ENCODE measurements at places on chromosomes 5 and 9. TPM values are rescaled to one million over a fixed set of nuclear protein-coding genes. Genes with fewer than 3 reads are reported as not detected.
A peak's percentile ranks its signal among the peaks of the same experiment; 100 is the strongest.

DNA sequence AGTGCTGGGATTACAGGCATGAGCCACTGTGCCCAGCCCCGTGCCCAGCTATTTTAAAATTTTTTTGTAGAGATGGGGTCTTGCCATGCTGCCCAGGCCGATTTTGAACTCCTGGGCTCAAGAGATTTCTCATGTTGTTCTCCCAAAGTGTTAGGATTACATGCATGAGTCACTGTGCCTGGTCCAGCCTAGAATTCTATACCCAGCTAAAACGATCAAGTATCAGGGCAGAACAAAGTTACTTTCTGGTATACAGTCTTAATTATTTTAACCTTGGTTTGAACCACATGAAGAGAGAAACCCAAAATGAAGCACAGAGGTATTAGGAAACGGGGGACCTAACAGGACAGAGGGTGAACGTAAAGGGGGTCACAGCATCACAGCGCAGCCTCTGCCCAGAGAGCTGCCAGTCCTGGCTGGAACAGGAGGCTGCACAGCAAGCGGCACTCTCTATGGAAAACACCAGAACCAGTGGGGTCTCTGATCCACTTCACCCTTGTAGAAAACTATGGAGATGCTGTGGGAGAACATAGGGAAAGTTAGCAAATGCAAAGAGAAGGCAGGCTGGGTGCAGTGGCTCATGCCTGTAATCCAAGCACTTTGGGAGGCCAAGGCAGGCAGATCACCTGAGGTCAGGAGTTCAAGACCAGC, 10.2 kb downstream of the SQSTM1 start:
- no peak for DNase-seq

CDKN2AIPNL gene
- total RNA-seq, result 26.2 TPM

- DNase-seq, result peak; percentile 75
These were observed 74.0 kb downstream of the UBAP1 start for GRCh38 chr9:34252670-34253459.

ORM2 gene
- total RNA-seq, result not detected

- DNase-seq, result peak; percentile 54
These were observed 9.7 kb downstream of the LECT2 start for GRCh38 chr5:135944967-135945560.

DNA sequence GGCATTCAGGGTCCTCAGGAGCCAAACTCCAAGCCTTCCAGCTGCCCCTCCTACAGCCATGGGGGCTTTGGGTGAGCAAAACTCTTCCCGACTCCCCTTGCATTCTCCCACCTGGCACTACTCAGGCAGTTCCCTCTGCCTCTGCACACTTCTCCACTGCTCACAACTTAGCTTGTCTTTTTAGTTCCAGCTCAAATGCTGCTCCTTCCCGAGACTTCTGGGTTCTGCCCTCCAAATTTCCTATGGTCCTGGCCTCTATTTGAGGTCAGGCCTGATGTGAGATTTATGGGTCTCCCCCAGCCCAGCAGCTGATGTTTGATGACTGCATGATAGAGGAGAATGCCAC, 5.7 kb upstream of the SLC25A48 start:
- DNase-seq, result no peak

DNA sequence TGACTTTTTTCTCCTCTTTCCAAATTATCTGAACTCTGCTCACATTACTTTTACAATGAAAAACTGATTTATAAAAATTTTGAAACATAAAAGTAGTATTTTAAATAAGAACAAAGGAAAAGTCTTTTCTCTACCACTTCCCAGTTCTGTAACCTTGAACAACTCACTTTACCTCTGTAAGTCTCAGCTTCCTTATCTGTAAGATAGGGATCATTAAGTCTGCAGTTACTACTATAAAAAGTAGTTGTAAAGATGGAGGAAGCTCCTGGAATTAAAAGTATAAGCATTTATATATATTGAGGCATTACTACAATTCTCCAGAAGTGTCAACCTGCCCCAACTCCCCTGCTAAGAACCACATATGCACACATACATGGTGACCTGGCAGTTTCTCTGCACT, 88.0 kb downstream of the TTC39B start:
- no peak for DNase-seq

GRCh38 chr9:136619742-136620440, 42.8 kb upstream of the EGFL7 start:
- DNase-seq, result no peak

DNA sequence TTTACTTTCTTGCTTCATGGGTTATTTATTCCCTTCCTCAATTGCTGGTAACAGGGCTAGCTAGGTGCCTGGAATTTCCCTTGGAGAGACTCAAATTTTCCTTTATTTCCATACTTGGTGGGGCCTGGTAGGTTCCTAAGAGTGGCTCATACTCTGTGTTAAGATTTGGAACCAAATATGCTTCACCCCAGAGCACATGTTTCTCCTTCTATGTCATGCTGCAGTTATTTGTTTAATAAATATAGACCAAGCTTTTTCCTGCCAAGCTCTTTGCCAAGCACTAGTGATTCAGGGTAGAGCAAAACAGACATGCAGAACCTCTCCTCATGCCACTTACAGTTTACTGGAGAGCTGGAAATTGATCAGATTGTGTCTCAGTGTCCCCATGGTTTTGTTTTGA, 290.3 kb upstream of the SGCD start:
- no peak for DNase-seq

GRCh38 chr9:27383524-27383923, 86.6 kb upstream of the EQTN start:
- no peak for DNase-seq

DNA sequence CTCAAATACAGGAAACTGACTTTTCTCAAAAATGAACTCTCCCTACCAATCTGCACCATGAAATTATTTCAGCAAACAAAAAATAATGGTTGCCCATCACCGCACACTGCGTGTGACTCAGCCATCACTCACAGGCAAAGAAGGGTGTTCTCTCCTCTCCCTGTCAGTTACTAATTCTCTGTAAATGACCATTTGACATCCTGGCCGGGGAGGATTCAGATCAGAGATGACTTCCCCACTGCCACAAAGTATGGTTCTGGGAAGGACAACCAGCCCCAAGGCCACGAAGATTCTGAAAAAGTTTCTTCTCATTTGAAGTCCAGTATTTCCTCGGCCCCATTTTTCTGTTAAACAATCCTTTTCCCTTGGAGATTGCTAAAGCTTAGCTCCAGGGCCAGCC, 199.4 kb downstream of the AUH start:
- DNase-seq, result no peak

DNA sequence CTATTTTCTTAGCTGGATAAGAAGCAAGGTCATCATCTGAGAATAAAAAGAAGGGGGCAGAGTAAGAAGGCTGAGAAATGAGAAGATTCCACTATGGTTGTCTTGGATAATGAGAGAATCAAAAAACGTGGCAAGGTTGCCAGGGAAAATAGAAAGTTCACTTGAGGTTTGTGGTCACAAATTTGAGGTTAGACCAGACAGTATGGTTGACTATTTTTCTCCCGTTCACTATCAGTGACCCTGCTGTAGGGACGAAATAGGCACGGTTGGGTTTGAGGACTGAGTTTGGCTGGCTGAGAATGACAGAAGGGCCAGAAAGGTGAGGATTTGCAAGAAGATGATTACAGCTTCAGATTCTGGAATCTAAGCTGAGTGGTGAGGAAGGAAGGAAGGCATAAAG, 266.0 kb upstream of the ZNF462 start:
- DNase-seq, result no peak

IPO11 gene
- total RNA-seq, result 96.0 TPM

DNA sequence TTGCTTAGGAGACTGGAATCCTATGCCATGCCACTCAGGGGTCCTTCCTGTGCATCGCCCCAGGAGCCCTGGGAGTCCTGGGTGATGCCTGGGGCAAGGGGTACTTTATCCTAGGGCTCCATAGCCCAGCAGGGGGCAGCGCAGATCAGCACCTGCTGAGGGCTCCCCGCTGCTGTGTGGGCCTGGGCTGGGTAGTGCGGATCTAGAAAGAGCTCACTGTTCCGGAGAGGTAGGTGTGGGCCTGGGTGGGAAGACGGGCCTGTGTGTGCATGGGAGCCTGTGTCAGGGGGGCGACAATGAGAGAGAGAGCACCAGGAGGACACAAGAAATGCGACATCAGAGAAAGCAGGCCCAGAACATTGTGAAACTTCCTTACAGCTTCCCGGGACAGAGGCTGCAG, 11.4 kb upstream of the DAB2IP start:
- DNase-seq, result peak; percentile 89

GRCh38 chr9:136693490-136694162, 6.4 kb upstream of the AGPAT2 start:
- DNase-seq, result no peak

DNA sequence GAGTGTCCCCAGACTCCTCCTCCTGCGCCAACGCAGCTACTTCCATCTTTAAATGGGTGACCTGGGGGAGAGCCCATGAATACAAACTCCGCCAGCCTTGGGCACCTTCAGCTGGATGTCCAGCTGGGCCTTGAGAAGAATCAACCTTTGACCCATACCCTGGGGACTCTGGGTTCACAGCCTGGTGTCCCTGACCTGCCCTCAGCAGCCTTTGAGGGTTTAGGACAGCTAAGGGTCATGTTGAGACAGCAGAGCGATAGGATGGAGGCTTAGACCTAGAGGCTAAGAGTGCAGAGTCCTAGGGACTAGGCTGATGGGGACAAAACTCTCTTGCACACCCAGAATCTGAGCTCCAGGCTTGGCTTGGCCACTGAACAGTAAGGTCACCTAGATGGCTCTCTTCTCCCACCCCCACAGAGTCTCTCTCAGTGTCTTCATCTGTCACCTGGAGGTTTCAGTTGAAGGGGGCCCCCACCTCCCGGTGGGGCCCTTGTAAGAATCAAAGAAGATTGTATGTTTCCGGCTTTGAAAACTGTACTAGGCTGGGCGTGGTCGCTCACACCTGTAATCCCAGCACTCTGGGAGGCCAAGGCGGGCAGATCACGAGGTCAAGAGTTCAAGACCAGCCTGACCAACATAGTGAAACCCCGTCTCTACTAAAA, 6.7 kb upstream of the AQP3 start:
- no peak for DNase-seq

- DNase-seq, result no peak
These were observed 71.9 kb upstream of the LARP1 start for GRCh38 chr5:154683101-154683880.

PDZD2 gene
- 71.1 TPM for total RNA-seq

DNA sequence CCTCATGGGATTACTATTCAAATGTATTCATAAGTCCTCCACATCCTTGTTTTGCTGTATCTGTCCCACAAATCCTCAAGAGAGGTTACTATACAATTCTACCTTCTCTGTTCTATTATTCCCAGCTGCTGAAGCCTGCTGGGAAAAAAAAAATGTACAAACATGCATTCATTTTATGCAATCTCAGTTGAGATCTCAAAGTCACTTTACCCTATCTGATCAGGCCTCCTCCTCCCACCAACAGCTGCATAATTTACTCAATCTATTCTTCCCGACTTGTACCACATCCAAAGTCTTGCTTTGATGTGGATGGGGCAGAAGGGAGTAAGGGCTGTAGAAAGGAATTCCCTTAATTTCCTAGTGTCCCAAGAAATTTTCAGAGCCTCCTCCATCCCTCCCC, 28.6 kb downstream of the PSIP1 start:
- DNase-seq, result no peak

GRCh38 chr9:107613321-107613720, 123.8 kb upstream of the KLF4 start:
- no peak for DNase-seq

DNA sequence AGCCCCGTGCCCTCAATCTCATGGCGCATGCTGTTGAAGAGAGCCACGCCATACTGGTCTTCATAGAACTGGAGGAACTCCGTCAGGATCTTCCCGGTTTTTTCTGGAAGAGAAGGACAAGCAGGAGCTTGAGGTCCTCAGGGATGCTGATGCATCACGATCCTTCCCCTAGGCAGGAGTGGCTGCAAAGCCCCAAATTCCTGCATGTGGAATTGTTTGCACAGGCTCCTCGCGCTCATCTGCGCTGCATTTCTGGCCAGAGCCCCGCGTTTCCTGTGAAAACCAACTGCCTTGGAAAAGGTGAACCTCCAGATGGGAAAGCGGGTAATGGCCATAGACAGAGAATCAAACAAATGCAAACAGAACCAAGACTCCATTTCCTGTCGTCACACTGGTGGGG, 80.4 kb downstream of the LRSAM1 start:
- DNase-seq, result no peak

GRCh38 chr5:142614054-142614453, 71.8 kb downstream of the FGF1 start:
- DNase-seq, result no peak

CCL27 gene
- total RNA-seq, result not detected

GRCh38 chr9:82332774-82333152, 344.2 kb downstream of the SPATA31D1 start:
- no peak for DNase-seq

DRD1 gene
- total RNA-seq, result 0.18 TPM

DNA sequence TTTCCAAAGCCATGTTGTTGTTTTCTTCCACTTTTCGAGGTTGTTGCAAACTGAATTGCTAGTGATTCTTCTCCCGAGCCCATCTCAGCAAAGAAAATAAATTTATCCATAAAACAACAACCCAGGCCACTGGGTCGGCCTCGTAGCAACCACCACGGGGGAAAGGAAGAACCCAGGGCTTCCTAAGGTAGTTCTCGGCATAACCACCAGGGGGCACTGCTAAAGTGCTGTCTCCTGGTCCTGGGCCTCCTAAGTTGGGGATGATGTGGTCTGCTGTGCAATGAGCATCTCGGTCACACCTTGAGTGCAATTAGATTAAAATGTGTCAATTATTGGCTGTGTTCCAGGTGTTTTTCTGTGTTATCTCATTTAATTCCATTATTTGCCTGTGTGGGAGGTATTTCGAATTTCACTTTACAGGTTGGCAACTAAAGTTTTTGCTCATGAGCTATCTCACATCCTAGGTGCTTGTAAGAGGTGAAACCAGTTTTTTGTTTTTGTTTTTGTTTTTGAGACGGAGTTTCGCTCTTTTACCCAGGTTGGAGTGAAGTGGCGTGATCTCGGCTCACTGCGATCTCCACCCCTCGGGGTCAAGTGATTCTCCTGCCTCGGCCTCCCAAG, 102.8 kb upstream of the DAP start:
- peak; percentile 83 for DNase-seq

DNA sequence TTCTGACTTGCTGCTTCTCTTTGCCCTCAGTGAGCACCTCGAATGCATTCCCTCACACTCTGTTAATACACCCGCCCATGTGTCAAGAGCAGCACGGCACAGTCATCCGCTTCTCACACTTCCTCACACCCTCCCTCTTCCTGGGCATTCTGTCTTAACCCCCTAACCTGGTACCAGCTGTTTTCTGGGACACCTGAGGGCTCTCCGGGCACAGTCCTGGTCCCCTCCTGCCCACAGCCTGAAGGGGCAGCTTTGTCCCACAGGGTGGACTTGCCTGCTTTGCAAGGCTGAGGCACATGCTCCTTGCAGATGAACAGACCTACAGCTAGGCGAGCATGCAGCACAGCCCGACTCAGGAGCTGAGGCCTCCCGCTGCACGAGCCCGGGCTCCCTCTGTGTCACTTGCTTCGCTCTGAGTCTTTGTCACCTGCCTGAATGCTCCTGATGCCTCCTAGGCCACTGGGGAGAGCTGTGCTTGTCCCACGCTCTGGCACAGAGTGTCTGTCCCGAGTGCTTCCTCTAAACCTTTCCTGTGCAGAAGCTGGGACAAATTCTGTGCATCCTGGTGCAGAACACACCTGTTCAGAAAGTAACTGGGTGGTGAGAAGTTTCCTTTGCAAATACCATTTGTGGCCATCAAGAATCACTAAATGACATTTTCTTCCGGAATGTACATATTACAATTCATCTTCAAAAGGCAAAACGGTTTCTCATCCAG, 47.8 kb downstream of the AHRR start:
- no peak for DNase-seq

Data from endothelial cell (in vitro differentiated cells).